ENCODE measurements at places on chromosomes 5 and 9.

DNA sequence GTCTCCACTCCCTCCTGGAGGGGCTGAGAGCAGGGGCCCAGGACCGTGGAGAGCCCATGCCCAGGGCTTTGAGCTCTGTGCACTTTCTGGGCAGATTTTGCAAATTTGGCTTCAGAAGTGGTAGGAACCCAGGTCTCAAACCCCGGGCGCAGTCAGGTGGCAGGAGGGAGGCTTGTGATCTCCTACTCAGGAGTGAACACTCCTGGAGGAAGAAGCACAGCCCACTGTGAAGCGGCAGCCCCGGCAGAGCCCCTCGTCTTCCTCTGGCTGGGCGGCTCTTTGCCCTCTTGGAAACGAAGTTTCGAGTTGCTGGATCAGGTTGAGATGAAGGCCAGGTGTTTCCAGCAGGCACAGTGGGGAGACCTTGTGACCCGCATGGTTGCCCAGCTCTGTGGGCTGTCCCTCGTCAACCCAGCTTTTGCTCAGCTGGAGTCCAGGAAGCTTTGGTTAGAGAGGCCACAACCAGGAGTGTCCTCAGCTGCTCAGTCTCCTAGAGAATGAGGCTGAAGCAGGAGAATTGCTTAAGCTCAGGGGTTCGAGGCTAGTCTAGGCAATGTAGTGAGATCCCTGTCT lies 48.5 kb downstream of the WNK2 start:
- no peak for DNase-seq

- DNase-seq = no peak
These were observed 572 bp downstream of the GNA14 start for GRCh38 chr9:77647267-77648233.

GRCh38 chr9:27861887-27862286 lies 288.6 kb upstream of the C9orf72 start:
- no peak for DNase-seq

DNA sequence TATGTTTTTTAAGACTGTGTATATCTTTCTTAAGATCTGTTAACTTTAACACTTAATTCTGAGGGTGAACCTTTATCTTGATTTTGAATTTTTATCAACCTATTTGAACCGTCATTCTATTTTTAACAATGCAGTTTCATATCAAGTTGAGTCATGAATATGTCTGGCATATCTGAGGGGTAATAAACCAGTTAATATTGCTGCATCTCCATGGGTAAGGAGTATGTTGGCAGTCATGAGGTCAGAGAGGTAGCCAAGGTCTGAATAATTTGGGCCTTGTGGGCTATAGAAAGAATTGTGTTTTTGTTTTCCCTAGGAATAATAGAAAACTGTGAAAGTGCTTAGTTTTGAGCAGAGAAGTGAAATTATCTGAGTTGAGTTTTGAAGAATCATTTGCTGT lies 419.0 kb downstream of the PLK2 start:
- DNase-seq = no peak

DNA sequence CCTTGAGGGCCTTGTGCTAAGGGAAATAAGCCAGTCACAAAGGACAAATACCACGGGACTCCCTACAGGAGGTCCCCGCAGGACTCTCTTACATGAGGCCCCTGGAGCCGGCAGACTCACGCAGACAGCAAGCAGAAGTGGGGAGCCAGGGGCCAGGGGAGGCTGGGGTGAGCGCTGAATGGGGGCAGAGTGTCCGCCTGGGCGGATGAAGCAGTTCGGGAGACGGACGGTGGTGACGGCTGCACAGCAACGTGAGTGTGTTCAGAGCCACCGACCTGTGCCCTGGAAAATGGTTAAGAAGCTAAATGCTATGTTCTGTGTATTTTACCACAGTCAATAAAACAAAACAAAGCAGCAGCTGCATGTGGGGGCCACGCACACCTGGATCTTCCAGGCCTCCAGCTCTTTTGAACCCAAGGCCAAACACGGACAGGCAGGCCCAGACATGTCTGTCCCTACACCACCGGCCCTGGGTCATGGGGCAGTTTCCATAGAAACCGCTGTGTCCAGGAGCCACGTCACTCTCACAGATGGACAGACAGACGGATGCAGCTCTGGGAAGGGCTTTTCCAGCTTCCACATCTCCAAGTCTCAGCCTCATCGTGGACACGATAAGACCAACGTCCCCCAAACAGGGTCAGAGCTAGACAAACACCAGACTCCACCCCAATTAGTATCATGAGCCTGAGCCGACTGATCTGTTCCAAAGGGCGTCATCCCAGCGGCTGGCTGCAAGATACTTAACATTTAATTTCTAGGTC lies 103.9 kb downstream of the VAV2 start:
- DNase-seq = no peak

- DNase-seq = no peak
These were observed 86.9 kb downstream of the PTPN3 start for GRCh38 chr9:109411069-109411761.

- no peak for DNase-seq
These were observed 138.7 kb downstream of the RAPGEF6 start for GRCh38 chr5:131496400-131496713.

All from stimulated activated CD4-positive, alpha-beta T cell treated with anti-CD3 and anti-CD28 coated beads, Interleukin-2, amount 100 ng/mL, for 48 hours (primary cell).